ENCODE measurements at places on chromosomes 4 and X.

DNA sequence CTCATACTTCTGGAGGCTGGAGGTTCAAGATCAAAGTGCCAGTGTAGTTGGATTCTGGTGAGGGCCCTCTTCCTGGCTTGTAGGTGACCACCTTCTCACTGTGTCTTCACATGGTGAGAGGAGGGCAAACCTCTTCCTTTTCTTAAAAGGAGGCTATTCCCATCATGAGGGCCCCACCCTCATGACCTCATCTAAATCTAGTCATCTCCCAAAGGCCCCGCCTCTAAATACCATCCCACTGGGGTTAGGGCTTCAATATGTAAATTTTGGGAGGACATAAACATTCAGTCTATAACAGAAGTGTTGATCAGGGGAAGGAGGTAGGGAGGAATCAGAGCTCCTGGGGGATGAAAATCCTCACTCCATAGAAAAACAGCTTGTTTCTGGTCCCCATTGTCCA is 60.8 kb upstream of the DIPK2B start:
- no peak for DNase-seq

DNA sequence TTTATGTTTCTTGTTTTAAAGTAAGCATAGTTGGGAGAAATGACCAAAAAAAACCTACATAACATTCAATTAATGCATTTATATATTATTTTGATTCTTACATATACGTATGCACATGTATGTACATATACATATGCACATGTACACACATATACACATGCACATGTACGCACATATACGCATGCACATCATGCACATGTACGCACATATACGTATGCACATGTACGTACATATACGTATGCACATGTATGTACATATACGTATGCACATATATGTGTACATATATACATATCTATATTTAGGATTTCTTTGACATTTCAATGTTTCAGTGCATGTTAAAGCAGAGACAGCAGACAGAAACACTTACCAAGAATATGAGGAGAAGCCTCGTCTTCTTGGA is 263.4 kb downstream of the ADAMTS3 start:
- no peak for DNase-seq

- no peak for DNase-seq
Measured at GRCh38 chr4:88963817-88964216, 93.2 kb downstream of the FAM13A start.

GRCh38 chr4:128282516-128282915 is 5.1 kb downstream of the PGRMC2 start:
- no peak for DNase-seq

- peak; percentile 51 for DNase-seq
Measured at GRCh38 chrX:136162827-136163570, 15.7 kb downstream of the FHL1 start.

- no peak for DNase-seq
Measured at GRCh38 chr4:84691800-84692199, 108.9 kb downstream of the CDS1 start.

DNA sequence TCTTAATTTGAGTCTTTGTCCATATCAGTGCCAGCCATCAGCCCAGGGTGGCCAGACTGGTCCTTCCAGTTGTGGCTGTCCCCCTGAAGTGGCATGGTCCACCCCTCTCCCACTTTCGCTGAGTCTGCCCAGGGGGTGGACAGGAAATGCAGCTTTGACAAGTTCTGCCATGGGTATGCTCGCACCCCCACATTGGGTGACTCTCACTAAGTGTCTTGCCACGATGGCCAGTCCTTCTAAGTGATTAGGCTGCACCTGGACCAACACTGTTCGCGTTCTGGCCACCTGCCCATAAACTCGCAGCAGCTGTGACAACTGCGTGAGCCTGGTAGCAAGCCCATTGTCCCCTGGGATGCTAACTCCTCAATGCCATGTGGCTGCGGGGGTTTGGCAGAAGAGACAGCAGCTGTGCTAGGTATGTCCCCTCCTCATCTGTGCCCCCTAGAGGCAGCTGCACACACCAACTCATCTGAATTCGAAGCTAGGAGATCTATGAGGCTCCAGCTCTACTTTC is 10.0 kb upstream of the LNX1 start:
- DNase-seq = no peak

DNA sequence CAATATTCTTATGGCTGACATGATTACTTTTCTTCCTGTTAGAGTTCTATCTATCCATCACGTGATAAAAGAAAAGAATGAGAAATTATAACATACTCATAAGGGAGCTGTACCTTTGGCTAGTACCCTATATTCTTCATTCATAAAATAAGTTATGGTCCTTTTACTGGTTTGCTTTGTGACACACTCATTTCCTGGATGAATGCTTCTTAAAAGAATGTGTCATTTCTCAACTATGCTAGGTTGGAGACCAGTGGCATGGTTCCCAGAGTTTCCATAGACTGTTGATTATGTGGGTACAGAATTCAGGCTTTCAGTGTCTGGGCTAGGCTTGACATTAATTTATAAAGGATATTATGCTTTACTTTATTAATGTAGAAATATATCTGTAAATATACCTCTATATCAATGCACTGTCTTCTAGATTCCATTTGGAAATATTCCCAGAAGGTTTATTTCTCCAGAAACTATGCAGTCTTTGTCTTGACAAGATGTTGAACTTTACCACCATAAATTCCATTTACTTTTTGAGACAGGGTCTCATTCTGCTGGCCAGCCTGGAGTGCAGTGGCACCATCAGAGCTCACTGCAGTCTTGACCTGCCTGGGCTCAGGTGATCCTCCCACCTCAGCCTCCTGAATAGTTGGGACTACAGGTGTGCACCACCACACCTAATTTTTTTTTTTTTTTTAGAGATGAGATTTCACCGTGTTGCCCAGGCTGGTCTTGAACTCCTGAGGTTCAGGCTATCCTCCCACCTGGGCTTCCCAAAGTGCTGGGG is 23.8 kb downstream of the NUDT6 start:
- DNase-seq = peak; percentile 96

- DNase-seq = peak; percentile 22
Measured at GRCh38 chrX:7133050-7133440, 14.5 kb upstream of the STS start.

- no peak for DNase-seq
Measured at GRCh38 chr4:151743894-151744293, 16.9 kb downstream of the GATB start.

GRCh38 chr4:1810765-1811164 is 17.7 kb downstream of the FGFR3 start:
- DNase-seq = no peak

DNA sequence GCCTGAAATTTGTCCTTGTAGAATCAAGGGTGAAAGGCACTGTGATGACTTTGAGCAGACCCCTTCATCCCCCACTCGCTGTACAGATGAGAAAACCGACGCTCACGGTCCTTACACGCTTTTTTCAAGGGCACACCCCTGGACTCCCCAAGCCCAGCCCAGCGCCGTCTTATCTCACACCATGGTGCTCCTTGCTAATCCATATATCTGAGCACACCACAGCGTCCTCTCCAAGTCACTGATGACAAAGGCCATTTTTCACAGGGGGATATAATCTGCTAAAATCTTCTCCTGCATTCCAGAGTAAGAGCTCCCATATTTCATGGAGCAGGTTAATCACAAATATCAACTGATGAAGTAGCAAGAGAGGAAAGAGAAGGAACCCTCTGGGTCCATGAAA is 486.3 kb downstream of the BCOR start:
- no peak for DNase-seq

- peak; percentile 8 for DNase-seq
Measured at GRCh38 chrX:9724711-9725110, 40.9 kb downstream of the GPR143 start.

DNA sequence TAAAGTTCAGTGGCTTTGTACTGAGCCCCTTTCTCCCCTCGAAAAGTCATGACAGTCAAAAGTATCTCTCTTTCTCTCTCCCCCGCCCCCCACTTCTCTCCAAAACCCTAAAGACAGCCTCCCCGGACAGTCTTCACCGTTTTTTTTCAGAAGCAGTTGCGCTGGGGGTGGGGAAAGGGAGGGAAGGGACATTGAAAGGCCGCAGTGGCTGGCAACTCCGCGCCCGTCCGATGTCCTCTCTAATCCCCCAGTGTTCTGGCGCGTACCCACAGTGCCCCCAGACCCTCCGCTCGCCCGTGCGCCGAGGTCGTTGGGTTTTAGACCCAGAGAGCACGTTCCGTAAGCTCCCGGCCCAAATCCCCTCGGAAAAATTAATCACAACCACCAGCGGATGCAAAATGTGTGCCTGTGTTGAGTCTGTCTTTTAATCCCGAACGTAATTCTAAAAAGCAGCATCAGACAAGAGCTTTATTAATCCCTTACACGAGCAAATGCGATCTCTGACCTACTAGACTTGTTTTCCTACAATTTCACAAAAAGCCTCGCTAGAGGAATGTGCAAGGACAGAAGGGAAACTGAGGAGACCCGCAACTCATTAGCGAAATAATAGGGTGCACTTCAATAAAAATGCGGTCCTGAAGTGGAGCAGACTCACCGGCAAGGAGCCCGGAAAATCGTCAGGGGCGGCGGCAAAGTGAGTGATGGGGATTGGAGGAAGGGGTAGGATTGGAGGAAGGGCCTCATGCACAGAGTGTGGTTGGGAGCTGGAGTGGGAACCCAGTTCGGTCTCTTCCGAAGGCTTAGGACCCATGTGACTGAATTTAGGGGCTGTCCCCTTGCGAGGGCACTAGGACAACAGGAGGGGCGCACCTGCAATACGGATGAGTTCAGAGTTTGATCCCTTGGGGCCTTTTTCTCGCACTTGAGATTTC is 12.2 kb upstream of the PRDM8 start:
- peak; percentile 44 for DNase-seq

- no peak for DNase-seq
Measured at GRCh38 chr4:52952540-52952939, 90.4 kb downstream of the RASL11B start.

DNA sequence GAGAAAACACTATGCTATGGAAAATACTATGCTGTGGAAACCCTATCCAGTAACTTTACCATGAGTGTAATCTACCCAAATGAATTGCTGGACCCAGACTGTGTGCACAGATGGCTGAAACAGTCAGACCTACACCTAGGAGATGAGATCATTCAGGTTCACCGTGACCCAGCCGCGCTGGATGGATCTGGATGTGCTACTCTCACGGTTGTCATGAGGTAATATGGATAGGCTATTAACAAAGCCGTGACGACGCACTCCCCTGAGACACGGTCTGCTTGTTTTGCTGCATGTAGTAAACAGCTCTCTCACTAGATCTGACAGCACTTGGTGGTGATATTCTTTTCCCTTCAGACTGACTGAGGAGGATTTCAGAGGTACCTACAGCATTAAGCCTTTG is 832.5 kb upstream of the GRID2 start:
- DNase-seq = no peak

DNA sequence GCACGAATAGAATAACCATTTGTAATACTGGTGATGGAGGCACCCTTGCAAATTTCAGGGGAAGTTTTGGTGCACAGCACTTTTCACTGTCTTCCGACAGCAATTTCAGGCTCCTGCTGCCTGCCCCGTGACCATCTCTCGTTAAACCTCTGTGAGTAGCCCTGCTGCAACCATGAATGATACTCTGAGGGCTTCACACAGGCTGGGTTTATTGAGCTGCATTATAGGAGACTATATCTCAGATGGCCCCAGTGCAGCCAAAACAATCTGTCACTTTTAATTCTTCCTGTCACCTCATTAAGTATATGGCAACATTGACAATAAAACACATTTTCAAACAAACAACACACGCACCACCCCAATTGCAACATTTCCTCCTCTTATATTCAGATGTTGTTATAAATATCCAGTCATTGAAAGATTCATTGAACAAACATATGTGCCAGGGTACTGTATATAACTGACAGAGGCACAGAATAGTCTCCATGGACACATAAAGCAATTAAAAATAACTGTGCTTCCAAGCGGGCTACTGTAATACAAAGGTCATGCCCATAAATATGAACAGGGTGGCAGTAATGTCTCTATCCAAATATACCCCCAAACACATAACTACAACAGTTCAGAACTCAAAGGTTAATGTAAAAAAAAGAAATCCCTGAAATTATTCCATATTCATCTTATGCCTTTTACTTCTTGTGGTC is 477.0 kb downstream of the GBA3 start:
- DNase-seq = no peak

DNA sequence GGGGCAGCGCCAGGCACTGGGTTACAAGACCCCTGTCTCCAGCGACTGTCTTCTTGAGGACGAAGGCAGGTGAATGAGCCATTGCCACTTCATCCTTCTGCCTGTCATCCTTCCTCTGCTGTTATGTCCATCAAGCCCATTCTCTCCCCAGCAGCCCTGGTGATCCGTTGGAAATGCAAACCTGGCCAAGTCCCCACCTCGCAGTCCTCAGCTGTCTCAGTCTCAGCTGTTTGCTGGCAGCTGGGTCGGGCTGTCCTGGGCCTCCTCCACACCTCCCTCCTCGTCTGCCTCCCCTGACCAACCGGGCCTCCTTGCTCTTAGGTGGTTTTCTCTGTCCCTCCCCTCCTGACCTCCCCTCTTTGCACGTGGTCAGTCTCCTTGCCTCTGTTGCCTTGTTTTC is 38.0 kb downstream of the PTTG2 start:
- no peak for DNase-seq

GRCh38 chrX:37818031-37818430 is 29.3 kb downstream of the DYNLT3 start:
- DNase-seq = no peak

- DNase-seq = no peak
Measured at GRCh38 chr4:8586671-8587468, 5.7 kb upstream of the CPZ start.

GRCh38 chrX:41759817-41760216 is 35.8 kb downstream of the GPR82 start:
- peak; percentile 9 for DNase-seq

DNA sequence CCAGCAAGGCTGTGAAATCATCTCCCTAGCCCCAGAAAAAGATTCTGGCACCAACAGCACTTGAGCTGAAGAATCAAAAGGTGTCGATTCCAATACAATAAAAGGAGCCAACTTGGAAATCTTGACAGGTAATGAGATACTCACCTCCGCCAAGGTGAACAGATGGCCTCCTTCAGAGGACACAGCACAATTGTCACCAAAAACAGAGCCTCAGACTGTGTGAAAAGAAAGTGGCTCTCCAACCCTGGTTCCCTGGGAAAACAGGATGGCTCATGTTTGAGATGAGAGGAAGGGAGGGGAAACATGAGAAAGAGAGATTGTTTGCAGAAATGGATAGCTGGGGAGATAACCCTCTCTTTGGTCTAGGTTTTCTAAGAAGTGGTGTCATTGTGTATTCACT is 168.9 kb downstream of the HS3ST1 start:
- DNase-seq = no peak

- peak; percentile 45 for DNase-seq
Measured at GRCh38 chrX:38754102-38754790, 47.0 kb upstream of the MID1IP1 start.

- peak; percentile 7 for DNase-seq
Measured at GRCh38 chr4:94127707-94128328, 79.8 kb upstream of the SMARCAD1 start.

- peak; percentile 13 for DNase-seq
Measured at GRCh38 chr4:4386736-4387392, at the start of gene NSG1. NSG1 (plus strand) TSS chr4:4387102; CDS start chr4:4387630, 528 bp downstream.

- DNase-seq = peak; percentile 29
Measured at GRCh38 chrX:47644557-47645091, 5.7 kb downstream of the ELK1 start.

- DNase-seq = no peak
Measured at GRCh38 chr4:8199594-8200301, 658 bp downstream of the SH3TC1 start.
